Motor neuron (in vitro differentiated cells): ENCODE measurements at places on chromosomes 4 and X.
A peak's percentile ranks its signal among the peaks of the same experiment; 100 is the strongest.

DNA sequence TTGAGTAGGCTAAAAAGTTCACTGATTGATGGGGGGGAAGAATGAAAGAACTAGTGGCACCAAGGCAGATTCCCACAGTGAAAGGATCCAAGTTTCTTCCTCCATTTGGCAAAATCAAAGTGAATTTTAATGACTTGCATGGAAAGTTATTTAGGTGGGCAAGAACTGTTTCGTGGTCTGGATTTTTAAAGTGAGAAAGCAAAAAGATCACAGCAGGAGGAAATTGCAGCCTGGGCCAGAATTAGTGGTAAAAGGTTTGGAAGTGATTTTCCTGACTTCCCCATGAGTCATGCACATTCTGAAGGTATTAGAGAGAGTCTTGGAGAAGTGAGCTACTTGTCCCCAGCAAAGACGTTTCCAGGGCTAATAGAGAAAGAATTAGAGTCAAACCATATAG, 207.8 kb downstream of the ANTXR2 start:
- ATAC-seq: no peak

GRCh38 chrX:91081873-91082272, 352.8 kb upstream of the PABPC5 start:
- no peak for ATAC-seq

DNA sequence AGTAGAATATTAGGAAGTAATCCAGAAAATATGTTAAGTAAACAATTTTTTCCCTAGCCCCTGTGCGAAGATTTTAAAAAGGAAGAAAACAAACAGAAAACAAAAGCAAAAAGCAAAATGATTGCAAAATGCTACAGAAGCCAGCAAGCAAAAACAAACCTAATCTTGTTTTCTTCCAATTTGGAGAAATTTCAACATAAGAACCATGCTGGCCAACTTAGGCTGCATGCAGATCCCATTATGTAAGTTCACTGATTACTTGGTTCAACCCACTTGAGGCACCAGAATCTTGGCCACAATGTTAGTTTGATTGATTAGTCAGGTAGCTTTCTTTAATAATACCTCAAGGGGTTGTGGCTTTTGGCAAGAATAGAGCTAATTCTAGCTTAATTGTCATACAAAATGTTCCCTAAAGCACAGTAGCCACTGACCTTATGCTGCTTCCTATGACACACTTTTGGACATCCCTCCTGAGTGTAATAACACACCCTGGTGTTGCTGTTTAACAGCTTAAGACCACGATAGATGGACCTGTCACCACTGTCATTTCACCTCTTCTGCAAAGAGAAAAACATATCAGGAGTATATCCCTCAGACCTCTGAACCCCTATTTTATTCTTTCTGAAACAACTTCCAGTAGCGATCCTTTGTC, 2342.1 kb downstream of the PCDH7 start:
- ATAC-seq: no peak

DNA sequence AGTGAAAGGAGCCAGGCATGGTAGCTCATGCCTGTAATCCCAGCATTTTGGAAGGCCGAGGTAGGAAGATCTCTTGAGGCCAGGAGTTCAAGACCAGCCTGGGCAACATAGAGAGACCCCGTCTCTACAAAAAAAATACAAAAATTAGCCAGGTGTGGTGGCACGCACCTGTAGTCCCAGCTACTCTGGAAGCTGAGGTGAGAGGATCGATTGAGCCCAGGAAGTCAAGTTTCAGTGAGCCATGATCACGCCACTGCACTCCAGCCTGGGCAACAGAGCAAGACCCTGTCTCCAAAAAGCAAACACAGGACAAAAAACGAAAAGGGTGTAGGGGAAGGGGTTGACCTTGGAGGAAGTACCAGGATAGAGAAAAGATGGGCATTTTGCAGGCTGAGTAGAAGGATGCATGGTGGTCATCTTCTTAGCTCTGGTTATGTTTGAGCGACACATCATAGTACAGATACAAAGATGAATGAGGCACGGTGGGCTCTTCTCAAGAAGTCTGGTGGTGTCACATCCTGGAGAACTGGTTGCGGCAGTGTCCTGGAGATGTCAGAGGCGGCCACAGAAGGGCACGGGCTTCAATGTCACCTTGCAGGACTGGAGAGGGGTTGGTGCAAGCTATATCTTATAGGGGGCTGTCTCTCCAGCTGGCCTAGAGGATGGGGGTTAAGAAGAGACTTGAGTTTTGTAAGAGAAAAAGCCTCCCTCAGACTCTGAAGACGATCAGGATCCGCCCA, 32.0 kb downstream of the SLC25A5 start:
- no peak for ATAC-seq

DNA sequence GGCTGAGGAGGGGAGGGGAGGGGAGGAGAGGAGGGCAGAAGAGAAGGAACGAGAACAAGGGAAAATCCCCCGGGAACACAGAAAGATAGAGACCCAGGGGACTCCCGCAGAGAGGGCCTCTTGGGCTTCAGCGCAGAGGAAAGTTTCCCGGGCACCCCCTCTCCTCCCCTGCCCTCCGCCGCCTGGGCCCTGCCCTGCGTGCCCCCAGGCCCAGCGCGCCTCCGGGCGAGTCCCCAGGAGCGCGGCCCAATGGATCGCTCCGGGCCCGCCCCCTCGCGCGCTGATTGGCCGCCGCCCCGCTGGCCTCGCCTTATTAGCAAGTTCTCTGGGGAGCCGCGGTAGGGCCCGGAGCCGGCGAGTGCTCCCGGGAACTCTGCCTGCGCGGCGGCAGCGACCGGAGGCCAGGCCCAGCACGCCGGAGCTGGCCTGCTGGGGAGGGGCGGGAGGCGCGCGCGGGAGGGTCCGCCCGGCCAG, at the start of gene MSX1:
Gene MSX1 (plus strand): TSS at position 341 of the 474 bp plus-strand sequence. CDS start 235 bp downstream, outside the sequence.
- ATAC-seq: peak; percentile 92

DNA sequence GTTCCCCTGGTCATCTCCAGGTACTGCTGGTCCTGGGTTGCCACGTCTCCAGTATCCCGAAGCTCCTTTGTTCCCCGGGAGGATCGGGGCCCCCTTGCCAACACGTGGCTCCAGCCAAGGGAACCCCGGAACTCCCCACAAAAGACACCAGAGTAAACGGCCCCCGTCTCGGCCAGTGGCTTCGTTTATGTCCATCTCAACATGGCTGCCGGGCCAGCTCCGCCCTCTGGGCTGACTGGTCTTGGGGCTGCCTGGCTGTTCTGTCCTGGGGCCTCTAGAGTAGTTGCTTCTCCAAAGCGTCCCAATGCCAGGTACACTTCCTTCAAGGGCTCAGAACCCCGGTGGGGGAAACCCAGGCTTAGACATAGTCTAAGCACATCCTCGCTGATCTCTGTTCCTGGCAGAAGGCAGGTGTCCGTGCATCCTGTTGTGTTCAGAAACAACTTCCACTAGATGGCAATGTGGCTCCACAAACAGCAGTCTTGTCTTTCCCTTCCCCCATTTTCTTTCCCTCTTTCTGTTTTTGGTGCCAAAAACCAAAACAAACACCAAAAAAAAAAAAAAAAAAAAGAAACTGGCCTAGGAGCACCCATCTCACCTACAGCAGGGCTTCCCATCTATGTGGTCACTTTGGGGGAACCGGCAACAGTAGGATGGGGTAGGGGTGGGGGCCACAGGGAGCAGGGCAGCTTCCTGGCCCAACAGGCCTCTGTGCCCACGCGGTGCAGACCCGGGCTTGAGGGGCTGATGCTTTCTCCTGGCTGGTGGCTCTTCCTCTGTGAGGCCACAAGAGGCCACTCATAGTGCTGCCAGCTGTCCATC, 35.3 kb downstream of the NBDY start:
- ATAC-seq: no peak

- ATAC-seq: no peak
Observed at GRCh38 chr4:2930758-2931511, 32.3 kb downstream of the NOP14 start.

DNA sequence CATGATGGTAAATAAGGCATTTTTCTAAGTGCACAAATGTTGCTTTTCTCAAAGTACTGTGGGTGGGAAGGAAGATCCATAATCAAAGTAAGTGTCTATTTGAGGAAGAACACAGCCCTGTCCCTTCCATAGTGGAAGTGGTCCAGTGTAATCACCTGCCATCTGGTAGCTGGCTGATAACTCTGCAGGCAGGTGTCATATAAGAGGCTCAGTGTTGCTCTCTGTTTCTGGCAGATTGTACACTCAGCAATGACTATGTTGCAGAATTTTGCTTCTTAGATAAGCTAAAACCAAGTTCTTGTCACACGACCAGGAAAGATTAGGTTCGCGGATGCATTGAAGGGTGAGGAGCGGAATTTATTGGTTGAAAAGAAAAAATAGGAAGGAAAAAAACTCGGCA, 20.9 kb downstream of the SAGE1 start:
- ATAC-seq: no peak

GRCh38 chrX:143648705-143649104, 12.8 kb upstream of the SLITRK4 start:
- no peak for ATAC-seq

GRCh38 chr4:111128327-111128726, 505.4 kb upstream of the PITX2 start:
- ATAC-seq: no peak

DNA sequence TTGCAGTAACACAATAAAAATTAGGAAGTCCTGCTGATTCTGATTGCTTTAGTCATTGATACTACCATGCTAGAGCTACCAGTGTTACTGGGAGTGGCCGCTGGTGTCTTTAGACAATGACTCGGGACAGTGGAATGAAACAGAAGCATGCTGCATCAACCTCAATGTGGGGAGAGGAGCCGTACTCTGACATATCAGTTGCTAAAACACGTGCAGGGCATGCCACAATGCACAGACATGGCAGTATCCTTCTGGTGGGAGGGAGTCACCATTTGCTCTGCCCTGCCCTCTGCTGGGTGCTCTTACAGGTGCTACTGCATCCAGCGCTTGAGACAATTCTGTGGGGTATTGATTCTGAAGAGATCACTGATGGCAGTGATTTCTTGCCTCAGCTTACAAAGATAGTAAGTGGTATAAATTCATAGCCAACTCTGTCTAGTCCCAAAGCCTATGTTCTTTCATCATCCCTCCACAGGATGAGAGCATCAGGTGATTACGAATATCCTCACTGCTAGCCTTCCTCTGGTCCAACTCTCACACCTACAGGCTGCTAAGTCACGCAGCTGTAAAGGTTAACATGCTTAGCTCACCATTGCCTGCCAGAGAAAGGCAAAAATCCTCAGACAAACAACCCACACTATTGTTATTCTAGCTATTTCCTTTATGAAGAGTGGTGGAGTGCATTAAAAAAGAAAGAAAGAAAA, 43.7 kb downstream of the NSG1 start:
- ATAC-seq: peak; percentile 96

GRCh38 chr4:86367577-86367976, 7.7 kb upstream of the MAPK10 start:
- ATAC-seq: no peak

GRCh38 chrX:155766321-155766720, 114.8 kb upstream of the VAMP7 start:
- no peak for ATAC-seq
